Ureter (tissue), 1 donor: ENCODE measurements at places on chromosomes 2 and 18. TPM values are rescaled to one million over a fixed set of nuclear protein-coding genes. Genes with fewer than 3 reads are reported as not detected.

- no peak for DNase-seq
These were observed 172.3 kb downstream of the RTP5 start for GRCh38 chr2:242041816-242042215.

- DNase-seq: no peak
These were observed 141.1 kb downstream of the SOCS6 start for GRCh38 chr18:70429847-70430500.

DNA sequence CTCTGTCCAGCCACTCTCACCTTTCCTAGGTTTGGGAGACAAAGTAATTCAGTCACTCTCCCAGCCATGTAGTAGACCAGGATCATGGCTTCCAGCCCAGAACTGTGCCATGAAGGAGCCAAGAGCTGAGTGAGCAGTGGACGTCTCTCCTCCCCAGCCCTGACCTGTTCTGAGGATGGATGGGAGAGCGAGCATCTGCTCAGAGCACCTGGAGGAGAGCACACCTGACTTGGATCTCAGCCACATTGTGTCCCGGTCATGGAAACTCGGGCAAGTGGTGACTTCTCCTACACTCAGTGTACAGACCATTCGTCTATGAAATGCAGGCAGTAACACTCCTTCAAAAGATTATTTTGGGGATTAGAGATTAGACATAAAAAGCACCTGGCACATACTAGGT, 299.7 kb downstream of the TNS1 start:
- DNase-seq: no peak

GRCh38 chr2:99867770-99868169, 274.6 kb downstream of the AFF3 start:
- DNase-seq: no peak

DNA sequence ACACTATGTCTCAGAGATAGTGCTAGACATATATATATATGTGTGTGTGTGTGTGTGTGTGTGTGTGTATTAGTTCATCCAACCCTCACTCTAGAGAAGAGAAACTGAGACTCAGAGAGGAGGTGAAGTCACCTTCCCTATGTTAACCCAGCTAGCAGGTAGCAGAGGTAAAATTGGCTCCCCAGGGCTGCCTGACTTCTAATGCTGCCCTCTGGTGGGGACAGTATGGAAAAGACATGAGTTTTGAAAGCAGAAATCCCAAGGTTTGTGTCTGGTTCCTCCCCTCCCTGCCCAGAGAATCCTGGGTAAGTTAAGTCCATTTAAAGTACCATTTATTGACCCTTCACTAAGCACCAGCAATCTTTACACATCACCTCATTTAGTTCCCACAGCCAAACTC, 137.7 kb downstream of the THNSL2 start:
- DNase-seq: no peak

GRCh38 chr2:113200736-113201490, 27.1 kb downstream of the PSD4 start:
- no peak for DNase-seq

GRCh38 chr2:38982498-38982897, 92.8 kb downstream of the ARHGEF33 start:
- no peak for DNase-seq

DNA sequence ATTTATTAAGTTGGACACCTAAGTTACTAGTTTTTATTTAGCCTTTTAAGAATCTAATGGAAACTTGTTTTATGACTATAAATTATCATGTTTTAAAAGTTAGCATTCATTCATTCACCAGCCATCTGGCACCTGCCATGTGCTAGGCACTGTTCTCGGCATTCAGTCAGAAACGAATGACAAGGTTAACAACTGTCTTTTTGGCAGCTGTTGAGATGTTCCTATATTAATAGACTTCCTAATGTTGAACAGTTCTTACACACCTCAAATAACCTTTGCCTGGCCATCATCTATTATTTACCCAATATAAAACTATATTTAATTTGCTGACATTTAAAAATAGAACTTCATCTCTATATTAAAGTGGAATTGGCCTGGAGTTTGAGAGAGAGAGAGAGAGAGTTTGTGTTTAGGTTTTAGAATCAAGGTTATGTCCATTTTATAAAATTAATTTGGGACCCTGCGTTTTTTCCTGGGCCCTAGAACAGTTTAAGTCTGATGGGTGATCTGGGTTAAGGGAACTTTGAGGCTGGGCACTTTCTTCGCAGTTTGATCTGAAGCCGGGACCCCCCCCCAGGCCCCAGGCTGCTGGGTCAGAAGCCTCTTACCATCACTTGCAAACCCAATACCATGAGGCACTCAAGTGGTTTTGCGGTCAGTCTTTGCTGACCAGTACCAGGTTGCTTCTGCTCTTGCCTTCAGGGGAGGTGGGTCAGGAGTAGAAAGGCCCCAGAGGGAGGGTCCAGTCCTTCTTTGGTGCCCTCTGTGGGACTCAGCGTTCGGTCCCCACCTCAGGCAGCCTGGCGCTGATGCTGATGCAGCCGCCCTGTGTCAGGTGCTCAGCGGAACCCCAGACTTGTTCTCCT, 48.3 kb upstream of the ASB1 start:
- DNase-seq: no peak

- DNase-seq: no peak
These were observed 55.2 kb upstream of the SEMA4C start for GRCh38 chr2:96924775-96925747.

DNA sequence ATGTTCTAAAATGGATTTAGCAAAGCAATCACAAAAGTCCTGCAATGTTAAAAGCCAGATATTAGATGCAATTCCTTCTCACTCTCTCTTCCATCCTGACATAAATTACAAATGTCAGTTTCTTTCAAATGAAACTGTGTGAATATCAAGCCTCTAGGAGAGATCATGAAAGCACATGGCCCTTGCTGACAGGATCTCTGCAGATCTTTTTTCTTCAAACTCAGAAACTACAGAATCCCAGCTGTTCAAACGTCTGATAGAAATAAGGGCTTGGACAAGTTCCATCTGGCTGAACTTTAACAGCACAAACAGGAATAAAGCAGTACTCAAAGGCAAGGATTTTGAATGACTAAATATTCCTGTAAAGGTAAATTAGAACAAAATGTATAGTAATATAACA, 47.6 kb downstream of the PDE1A start:
- DNase-seq: no peak

- DNase-seq: no peak
These were observed 186.6 kb downstream of the PID1 start for GRCh38 chr2:229084447-229084846.

DNA sequence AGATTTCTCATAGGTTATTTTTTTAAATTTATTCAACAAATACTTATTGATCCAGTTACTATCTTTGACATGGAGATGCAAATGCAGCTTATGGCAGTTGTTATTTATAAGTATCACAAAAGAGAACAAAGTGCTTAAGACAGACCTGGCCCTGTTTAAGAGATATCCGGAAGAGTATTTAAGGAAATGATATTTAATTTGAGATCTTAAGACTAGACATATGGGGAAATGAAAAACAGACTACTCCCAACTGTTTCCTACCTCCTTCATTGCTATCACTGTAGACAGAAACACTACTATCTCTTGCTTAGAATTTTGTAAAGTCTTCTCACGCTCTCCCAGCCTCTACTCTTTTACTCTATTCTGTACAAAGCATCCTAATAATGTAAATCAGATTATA, 36.0 kb downstream of the RPRD1A start:
- DNase-seq: no peak

DNA sequence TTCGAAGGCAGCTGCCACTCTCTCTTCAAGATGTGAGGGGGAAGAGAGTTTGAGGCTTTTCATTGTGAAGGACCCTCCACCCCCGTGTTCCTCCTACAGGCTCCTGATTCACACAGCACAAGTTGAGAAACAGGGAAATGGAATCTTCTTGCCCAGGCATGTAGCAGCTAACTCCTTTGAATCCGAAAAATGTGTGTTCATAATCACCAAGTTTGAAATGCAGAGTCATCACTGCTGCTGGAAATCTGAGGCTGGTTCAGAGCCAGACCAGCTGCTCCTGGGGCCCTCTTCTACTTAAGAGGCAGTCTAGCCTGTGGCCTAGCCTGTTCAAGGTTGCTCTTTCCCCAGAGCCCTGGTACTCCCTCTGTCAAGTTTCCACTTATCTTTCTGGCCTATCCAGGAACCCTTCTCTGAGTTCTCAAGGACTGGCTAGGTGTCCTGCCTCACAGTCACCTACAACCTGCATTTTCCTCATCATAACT, 166.4 kb downstream of the TMEM247 start:
- no peak for DNase-seq

- DNase-seq: no peak
These were observed 11.4 kb upstream of the ALPI start for GRCh38 chr2:232444409-232445148.

DNA sequence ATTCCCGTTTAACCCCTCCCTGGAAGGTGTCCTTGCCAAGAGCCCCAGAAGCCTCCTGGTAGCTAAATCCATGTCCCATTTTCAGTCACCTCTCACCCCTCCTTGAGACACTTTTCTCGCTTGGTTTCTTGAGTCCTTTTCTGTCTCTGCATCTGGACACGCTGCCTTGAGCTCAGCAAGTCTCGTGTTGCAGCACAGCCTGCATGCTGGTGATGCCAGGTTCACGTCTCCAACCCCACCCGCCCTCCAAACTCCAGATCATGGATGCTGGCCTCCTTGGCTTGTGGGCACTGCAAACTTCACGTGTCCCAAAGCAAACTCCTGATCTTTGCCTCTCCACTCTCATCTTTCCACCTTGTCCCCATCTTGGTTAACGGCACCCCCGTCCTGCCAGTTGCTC, 39.3 kb downstream of the CENPO start:
- no peak for DNase-seq

DNA sequence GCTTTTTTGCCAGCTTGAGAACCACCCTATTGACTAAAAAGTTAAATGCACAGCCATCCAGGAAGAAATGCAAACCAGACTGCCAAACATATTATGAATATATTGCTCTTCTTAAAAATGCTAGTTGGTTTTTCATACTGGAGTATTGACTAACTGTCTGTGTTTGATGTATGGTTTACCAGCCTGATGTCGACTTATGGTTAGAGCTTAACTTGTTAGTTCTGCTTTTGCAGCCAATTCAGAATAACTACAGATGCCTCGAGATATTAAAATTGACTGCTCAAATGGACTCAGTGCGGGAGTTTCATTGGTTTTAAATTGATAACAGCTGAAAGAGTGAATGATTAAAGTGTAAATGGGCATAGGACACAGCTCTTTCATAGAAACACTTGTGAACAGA, 369.8 kb downstream of the ARHGAP15 start:
- no peak for DNase-seq

DNA sequence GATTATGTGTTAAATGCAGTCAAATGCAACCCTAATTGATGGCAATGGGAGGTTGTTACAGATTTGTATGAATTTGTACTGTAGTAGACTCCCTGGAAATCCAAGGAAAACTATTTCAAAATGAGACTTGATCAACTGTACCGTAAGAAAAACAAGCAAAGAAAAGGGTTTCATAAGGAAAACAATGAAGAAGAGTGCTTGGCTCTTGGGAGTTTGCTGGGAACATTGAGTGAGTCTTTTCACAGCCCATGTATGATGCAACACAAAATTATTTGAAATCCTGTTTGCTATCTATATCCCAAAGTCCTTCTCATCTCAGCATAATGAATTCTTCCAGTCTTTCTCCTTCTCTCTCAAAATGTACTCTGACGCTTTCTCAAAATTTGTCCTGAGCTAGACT, 67.0 kb upstream of the OSR1 start:
- DNase-seq: no peak

DNA sequence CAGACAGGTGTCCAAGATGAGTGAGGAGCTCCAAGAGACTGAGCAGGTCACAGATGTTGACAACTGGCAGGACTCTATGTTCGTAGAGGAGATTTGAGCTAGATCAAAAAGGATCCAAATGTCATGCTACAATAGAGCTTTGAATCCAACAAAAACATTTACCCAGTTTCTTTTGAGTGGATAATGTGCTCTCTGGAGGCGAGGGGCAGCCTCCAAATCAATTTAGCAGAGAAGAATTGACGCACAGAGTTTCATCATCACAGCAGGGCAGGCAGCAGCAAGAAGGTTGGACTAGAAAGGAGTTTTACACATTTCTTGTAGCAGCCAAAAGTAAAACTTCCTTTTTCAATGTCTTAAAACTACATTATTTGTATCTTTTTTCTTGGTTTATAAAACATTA, 653.0 kb downstream of the RNF144A start:
- no peak for DNase-seq

DNA sequence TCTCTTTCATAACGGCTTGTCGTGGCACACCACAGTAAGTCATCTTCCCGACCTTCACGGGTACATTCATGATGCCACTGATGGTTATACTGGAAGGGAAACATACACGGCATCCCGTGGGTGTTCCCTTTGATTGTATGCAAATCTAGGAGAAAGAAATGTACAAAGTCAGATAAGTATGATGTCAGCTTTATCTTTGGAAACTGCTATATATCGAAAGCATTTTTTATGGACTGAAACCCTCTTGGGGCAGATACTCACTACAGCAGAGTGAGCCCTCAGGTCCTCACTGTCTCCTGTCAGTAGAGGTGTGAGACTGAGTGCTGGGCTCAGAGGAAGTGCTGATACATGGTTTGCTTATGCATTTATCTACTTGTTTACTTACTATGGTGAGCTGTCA, 20.4 kb downstream of the PLA2R1 start:
- no peak for DNase-seq

- no peak for DNase-seq
These were observed 217.3 kb upstream of the HS6ST1 start for GRCh38 chr2:128535953-128536352.

- DNase-seq: no peak
These were observed 825.8 kb downstream of the DCC start for GRCh38 chr18:53165770-53166169.

DNA sequence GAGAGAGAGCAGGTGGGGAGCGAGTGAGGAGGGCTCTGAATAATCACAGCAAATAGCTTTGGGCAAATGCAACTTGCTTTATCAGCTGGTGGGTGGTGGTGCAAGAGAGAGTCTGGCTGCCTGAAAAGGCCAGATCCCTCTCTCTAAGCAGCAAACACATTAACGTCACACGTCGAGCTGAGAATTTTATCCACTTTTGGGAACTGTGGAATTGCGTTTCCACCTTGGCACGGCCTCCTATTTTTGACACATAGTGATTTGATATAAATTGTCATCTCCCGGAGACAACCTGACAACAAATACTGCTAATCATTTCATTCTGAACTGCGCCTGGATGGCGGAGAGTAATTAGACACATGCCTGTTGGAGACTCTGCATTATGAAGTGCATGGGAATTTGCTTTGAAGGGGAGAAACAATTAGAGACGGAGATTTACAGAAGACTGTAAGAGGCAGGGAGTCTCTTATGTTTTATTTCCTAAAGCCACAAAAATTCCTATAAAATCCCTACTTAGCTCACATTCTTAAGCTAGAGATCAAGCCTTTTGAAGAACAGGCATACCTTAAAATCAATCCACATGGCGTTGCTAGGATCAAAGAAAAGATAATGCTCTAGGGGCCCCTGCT, 634.1 kb downstream of the TDRD15 start:
- DNase-seq: no peak

GRCh38 chr2:38170067-38170466, 94.1 kb upstream of the CYP1B1 start:
- no peak for DNase-seq

The NT5C1B gene
- total RNA-seq: not detected

The IRS1 gene
- total RNA-seq: 40.0 TPM

The COL6A3 gene
- total RNA-seq: 197 TPM

The DSC1 gene
- total RNA-seq: not detected

The EFEMP1 gene
- total RNA-seq: 81.2 TPM

The CD8B2 gene
- total RNA-seq: 0.65 TPM

The TTC27 gene
- 29.4 TPM for total RNA-seq

The HAAO gene
- total RNA-seq: 14.1 TPM

The ABHD3 gene
- total RNA-seq: 16.5 TPM

The SRD5A2 gene
- total RNA-seq: 0.65 TPM

The PRSS56 gene
- not detected for total RNA-seq

The GTF2A1L gene
- total RNA-seq: not detected

The G6PC2 gene
- not detected for total RNA-seq

The CNRIP1 gene
- total RNA-seq: 16.2 TPM

The MC2R gene
- 0.60 TPM for total RNA-seq

The SERPINB12 gene
- total RNA-seq: not detected
